NCI-H774 (cell line): ENCODE measurements at places on chromosomes 7 and 10.

- DNase-seq: no peak
Measured at GRCh38 chr10:3570855-3571266, 214.1 kb downstream of the KLF6 start.

DNA sequence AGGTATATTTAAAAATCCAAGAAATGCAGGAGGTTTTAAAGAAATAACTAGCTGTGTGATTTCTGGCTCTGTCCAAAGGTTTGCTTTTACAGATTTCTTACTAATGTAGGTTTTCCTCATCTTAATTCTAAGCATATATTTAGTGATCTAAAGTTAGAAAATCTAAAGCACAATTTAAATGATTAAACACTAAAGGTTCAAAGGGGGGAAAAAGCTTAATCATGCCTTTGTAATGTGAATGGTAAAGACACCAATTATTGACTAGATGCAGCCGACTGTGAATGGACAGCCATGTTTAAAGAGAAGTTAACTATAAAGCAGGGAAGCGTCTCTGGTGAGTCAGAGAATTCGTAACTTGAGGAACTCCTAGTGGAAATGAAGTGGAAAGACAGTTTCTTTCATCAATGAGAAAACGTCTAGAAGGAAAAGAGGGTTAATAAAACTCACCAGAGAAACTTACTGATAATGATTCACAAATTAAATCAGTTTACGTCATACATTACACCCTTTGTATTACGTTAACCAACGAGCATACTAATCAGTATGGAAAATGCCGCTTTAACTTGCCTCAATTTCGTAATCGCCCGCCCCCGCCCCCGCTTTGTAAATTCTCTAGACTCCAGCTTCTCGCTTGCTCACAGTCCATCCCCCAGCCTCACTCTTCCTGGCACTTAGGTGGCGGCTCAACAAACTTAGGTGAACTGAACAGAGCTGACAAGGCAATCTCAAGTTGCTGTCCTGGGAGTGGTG, 1.1 kb upstream of the HBP1 start:
- DNase-seq: peak; percentile 13

DNA sequence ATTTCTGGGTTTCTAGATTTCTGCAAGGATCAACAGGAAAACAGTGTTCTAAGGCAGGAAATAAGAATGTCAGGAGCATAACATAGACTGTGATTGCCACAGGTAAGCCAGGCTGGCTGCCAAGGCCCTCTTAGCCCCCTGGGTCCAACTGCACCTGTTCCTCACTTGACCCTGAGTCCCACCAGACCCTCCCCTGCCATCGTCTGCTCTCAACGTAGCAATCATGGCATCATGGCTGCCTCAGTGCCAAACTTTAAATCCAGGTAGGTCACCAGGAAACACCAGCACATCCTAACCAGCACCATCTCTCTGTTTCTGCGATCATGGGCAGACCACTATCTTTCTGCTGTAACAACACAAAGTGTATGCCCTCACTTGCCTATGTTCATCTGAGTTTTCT, 267.2 kb downstream of the PAXIP1 start:
- no peak for DNase-seq

DNA sequence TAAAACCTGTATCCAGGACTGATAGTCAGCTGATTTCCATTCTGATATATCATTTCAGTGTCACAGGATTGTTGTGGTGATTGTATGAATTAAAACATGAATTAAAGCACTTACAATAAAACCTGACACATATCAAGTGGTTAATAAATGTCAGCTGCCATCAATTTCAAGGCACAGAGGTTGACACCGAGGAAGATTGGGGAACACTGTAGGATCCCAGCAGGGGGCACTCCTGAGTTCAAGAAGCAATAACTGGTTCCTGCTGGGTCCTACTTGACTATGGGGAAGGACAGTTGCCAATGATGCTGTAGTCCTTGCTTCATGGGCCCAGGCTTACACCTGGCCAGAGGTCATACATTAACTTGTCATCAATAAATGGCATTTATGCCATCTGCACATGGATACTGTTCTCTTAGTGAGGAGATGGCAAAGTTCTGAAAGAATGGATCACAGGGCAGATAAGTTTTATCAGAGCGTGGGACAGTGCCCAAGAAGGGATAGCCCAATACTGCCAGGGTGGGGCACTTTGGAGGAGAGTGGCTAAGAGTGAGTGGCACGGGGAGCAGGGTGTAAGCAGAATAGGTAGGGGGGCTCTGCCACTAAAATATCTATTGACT, 24.1 kb downstream of the FZD1 start:
- DNase-seq: no peak

- DNase-seq: no peak
Measured at GRCh38 chr10:115975506-115975905, 297.5 kb downstream of the GFRA1 start.

DNA sequence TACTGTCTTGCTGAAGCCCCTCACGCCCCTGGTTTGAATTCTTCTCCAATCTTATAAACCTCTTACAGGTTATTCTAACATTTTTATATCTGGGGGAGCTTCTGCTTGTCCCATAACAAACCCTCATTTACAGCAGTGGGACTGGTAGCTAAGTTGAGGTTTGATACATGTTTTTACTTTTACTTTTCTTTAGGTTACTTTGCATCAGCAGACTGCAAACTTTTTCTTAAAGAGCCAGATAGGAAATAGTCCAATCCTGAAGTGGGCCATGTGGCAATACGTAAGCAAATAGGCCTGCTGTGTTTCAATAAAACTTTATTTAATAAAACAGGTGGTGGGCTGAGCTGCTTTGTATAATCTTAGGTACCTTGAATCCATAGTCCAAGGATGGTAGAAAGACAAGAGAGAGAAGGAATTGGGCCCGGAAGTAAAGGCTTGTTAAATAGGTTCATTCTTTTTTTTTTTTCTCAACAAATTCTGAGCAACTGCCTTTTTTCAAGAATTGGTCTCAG, 27.3 kb downstream of the RAB18 start:
- DNase-seq: no peak

GRCh38 chr10:113033991-113034390, 83.9 kb downstream of the TCF7L2 start:
- no peak for DNase-seq

- DNase-seq: no peak
Measured at GRCh38 chr10:30736685-30737232, 107.2 kb upstream of the LYZL2 start.

DNA sequence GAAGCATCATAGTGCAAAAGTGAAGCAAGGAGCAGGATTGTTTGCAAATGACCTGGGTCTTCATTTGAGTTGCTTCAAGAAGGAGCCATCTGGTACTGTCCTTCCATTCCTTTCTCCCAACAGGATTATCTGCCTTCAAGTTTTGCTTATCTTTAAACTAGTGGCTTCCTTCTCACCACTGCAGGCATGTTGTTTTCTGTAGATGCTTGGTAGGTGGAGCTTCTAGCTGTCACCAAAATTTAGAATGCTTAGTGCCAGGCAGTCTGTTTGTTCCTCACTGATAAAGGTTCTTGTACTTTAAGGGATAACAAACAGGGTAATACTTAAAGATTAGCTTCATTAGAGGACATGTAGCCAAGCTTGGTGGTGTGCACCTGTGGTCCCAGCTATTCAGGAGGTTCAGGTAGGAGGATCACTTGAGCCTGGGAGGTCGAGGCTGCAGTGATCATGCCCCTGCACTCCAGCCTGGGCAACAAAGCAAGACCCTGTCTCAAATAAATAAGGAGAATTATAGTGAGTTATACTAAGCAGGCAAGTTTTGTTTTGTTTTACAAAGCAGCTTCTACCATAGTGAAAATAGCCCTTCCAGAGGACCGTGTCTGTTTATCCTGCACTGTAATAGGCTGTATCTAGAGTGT, 5.7 kb downstream of the ARL5B start:
- DNase-seq: no peak

DNA sequence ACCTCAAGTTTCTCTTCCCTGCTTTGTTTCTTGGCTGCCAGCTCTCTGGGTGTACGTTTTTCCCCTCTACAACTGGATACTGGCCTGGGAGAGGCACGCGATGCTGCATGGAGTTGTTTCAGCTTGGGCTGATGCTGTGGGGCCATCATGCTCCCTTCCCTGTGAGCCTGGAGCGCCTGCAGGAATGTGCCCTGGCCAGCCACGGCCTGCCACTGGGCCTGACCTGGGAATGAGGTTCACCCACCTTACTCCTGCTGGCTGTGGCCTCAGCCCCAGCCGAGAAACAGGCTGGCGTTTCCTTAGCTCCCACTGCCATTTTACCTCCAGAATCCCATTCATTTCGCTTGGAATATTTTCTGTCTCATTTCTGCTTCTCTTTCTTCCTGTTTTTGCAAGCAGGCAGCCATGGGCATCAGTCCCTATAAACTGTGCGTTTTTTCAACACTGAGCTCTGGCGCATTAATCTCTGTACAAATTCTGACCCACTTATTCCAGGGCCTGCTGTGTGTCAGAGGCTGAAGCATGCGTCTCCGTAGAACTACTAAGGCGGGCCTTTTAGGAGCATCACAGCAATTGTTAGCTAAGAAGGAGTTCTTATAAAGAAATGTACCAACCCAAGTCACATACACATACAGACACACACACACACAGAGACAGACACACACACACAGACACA, 57.9 kb downstream of the GATA3 start:
- no peak for DNase-seq

- no peak for DNase-seq
Measured at GRCh38 chr10:88057720-88058119, 194.3 kb downstream of the PTEN start.

- no peak for DNase-seq
Measured at GRCh38 chr7:2807845-2808772, 36.0 kb downstream of the GNA12 start.

GRCh38 chr7:123143252-123144006, 56.3 kb downstream of the SLC13A1 start:
- no peak for DNase-seq

- DNase-seq: no peak
Measured at GRCh38 chr10:42999385-43000020, 77.4 kb upstream of the RET start.

DNA sequence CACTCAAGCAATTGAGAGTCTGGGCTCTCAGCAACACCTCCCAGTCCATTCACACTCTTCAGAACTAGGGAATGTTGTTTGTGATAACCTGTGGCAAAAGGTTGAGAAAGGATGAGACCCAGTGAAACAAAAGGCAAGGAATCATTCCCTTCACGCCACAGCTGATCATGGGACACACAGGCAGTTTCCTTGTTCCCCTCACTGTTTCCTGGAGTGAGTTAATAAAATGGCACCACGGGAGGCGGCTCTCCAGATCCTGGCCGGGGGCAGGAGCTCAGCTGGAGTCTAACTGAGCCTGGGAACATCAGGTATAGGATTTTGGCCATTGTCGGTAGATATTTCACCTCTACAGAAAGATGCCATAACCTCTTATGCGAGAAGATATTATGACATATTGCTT, 107.3 kb upstream of the FAM171A1 start:
- DNase-seq: no peak

DNA sequence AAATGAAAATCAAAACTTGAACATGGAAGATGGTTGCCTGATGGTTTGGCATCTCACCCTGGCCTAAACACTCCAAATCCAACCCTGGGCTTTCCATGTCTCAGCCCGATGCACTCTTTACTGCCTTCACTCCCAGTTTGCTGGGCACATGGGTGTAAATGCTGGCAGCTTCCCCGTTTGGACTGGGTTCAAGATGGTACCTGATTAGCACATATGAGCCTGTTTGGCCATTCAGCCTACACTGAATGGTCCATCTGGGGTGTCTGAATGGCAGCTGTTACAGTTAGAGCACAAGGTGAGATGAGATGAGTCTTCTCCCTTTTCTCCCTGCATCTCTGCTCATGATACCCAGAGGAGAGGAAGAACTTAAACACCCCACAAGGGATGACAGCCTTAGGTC, 37.1 kb downstream of the ATXN7L1 start:
- no peak for DNase-seq

- DNase-seq: no peak
Measured at GRCh38 chr7:70082099-70082611, 483.9 kb downstream of the AUTS2 start.

DNA sequence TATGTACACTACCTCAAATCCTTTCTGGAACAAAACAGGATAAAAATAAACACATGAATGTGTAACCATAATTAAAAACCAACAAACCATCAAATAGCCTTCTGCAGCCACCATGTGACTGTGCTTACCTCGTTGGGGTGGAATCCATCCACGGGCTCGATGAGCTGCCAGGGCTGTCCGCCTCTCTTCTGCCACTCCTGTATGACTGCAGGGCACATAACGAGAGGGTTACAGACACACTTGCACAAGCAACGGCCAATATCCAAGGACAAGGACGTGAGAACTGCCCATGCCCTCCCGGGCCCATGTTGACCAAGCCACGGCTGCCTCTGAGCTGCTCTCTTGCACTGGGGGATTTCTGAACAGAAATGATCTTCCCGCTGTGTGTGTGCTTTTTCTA, 132.2 kb downstream of the ANLN start:
- DNase-seq: no peak

DNA sequence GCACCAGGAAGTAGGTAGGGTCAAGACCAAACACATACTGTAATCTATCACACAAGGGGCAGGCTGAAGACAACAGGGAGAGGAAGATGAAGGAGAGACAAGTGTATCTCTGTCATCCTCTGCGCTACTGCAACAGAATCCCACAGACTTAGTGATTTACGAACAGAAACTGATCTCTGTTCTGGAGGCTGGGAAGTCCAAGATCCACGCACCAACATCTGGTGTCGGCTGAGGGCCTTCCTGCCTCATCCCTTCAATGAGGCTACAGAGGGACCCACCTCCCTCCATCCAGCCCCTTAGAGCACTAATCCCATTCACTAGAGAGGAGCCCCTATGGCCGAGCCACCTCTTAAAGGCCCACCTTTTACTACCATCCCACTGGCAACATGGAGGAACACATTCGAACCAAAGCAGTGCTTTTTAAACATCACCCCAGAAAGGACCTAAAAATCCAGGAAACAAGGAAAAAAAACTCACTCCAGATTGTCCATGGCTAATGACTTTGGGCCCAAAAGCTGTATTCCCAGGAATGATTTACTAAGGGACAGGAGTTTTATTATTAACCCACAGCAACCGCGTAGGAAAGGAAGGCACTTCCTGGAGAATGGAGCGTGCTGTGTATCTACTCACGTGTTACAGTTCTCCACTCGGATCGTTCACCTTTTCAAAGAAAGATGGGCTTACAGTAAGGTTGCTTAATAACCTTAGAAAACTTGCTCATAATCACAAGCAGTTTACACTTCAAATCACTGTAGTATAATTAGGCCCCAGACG, 4.2 kb downstream of the BNIP3 start:
- no peak for DNase-seq

DNA sequence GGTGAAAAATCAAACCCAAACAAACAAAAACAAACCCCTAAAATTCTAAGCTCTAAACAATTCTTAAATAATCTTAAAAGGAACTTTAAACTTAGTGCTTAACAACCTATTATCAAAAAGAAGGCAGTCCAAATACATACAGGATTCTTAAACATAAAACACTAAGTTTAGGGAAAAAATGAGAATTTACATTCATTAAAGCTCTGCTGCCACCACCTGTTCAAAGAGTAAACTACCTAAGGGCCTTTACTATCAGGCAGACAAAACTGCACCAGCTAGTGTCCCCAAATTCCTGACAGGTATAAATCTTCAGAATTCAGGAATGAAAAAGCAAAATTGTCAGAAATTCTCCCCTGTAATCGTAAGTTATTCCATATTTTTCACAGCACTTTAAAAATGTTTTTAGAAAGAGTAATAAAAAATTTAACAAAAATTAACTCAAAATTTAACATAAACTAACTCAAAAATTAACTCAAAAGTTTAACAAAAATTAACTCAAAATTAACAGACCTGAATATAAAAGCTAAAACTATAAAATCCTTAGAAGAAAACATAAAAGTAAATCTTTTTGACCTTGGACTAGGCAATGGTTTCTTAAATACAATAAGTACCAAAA, 55.1 kb downstream of the PDZD8 start:
- no peak for DNase-seq
